Neural progenitor cell (in vitro differentiated cells): ENCODE measurements at places on chromosomes 16 and 17.

DNA sequence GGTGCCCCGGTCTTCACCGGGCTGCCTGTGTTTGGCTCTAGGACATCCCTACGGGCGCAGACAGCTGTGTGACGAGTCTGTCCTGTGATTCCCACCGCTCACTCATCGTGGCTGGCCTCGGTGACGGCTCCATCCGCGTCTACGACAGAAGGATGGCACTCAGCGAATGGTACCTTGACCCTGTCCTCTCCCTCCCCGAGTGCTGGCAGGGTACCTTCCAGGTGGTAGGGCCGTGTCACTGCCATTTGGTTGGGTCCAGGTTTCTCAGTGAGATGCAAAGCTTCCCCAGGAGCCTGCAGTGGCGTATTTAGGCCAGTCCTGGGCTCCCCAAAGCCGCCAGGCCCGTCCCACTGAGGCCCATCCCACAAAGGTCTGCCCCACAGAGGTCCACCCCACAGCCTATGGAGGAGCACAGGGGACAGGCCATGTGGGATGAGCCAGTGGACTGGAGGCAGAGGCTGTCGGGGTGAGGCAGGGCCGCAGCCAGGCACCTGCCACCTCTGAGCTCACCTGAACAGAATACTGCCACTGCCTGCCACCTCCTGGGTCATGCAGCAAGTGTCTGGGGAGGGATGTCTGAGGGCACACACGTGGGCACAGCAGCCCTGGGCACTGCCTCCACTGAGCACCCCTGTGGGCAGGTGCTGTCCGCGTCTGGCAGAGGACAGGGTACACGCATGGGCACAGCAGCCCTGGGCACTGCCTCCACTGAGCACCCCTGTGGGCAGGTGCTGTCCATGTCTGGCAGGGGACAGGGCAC, 31.4 kb upstream of the CHMP6 start:
- DNase-seq, result no peak

DNA sequence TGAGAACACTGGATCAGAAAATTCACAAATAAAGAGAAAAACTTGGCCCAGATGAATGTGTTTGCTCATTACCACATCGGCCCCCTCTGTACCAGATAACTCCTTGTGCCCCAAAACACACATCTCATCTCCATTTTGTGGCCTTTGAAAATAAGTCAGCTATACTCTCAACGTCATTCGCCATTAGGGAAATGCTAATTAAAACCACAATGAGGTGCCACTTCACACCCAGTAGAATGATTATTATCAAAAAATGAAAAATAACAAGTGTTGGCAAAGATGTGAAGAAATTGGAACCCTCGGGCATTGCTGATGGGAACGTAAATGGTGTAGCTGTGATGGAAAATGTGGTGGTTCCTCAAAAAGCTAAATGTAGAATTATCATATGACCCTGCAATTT, 34.6 kb upstream of the AKTIP start:
- no peak for DNase-seq

DNA sequence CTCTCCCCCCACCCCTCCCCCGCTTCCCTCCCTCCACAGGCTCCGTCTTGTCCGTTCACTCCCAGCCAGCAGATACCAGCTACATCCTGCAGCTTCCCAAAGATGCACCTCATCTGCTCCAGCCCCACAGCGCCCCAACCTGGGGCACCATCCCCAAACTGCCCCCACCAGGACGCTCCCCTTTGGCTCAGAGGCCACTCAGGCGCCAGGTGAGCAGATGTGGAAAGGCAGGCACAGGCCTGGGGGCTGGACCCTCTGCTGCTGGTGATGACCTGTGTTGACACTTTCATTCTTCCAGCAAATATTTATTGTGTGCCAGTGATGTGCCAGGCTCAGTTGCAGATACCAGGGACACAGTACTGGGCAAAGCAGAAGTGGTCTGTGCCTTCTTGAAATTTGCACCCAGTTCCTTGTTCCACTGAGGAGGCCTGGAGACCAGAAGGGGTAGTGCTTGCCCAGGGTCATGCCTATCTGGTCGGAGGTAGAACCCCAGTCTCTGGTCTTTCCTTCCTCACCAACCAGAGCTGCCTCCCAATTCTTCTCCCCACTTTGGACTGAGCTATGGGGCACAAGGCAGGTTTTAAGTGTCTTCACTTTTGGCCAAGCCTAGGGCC, 10.3 kb upstream of the ABCC3 start:
- DNase-seq, result no peak

DNA sequence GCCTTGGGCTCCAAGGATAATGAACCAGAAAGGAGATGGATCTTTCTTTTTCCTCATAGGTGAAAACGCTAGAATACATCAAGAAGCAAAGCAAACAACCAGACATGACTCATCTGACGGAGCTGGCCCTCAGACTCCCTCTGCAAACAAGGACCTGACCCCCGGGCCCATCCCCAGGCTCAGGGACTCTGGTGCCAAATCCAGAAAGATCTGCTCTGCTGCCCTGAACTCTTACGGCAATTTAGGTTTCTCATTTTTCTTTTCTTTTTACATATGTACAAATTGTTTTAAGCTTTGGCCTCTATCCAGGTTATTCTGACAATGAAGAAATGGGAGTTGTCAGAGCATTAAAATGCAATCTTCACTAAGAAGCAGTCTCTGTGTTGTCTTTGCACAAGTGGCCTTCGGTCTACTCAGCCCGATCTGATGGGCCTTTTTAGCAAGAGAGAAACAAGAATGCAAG, 17.7 kb downstream of the KNOP1 start:
- DNase-seq, result no peak

- no peak for DNase-seq
These were observed 45.2 kb downstream of the MFSD11 start for GRCh38 chr17:76783146-76783545.

GRCh38 chr16:70520612-70521297, 2.6 kb downstream of the COG4 start:
- DNase-seq, result no peak

DNA sequence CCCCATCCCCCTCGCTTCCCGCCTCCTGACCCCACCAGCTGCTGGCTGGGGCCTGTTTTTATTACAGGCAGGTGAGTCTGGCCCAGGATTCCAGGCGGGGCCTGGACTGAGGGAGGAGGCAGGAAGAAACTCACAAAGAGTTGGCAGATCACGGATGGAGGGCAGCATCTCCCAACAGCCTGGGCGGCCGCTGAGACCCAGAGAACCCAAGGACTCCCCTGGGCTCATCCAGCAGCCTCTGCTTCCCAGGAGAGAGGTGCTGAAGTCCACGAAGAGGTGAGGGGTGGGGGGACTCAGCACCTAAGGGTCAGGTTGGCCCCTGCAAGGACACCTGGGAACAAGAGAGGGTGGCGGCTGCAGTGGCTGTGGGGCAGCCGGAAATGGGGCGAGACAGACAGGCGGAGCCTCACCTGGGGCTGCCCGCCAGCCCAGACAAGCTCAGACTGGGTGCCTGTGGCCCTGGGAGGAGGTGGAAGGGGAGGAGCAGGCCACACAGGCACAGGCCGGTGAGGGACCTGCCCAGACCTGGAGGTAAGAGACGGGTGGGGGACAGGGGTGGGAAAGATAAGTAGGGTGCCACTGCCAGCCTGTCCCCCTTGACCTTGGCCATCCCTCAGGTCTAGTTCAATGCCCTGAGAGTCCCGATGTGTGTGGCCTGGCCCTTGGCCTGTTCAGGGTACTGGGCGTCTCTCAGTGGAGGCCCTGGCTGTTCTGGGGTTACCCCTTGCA, 8.7 kb upstream of the ADGRG1 start:
- DNase-seq, result no peak

GRCh38 chr16:2902337-2903130, 9.2 kb upstream of the FLYWCH1 start:
- DNase-seq, result no peak

GRCh38 chr16:63896383-63897109, 1225.3 kb downstream of the CDH11 start:
- DNase-seq, result no peak

DNA sequence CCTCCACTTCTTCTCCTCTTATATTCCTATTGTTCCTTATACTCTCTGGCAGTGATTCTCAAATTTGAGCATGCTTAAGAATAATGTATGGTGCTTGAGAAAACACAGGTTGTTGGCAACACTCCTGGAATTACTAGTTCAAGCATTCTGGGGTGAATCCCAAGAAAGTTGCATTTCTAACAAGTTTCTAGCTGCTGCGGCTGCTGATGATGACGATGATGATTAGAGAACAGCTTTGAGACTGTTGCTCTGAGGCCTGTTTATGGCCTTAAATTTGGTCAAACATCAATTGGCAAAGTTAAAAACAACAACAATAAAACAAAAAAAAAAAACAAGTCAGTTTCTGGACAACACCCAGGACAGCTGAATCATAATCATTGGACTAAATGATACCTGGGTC, 961.9 kb downstream of the CDH11 start:
- DNase-seq, result no peak

DNA sequence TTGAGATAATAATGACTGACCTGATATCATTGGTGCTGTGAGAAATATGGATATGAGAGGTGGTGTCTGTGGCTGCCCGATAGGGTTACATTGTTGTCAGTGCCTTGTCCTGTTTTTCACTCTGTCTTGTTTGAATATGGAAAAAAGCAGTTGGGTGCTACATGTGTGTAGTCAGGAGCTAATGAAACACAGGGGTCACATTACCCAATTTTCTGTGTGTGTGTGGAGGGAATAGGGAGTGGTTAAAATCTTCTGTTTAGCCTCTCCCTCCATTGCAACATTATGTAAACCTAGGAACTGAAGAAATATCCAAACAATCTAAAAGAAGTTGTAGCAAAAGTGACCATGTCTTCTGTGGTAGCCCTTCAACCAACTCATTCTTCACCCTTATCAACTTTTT, 527.7 kb upstream of the SOX9 start:
- DNase-seq, result no peak

DNA sequence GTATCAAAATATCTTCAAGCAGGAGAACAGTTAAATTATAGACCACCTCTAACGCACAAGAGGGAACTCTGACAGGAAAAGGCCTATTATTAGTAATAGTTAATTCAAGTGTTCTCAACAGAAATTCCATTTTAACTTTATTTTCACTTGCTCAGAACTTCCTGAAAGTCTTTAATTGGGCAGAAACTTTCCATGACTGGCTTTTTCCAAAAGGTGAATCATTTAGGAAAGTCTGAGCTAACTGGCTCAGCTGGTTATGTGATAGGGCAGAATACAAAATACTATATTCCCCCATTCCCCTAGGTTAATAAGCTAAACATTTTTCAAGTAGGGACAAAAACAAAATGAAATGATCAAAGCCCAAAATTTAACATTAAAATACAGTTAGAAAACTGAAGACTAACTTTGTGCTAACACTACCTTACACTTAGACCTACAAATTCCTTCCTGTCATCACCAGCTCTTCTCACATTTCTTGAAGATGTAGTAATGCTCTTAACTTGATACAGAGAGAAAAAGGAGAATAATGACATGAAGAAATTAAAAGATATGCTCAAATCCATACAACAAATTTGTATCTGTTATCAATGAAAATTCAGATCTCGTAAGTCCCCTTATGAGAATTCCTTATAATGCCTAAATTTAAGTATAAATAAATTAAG, 31.0 kb downstream of the CFDP1 start:
- no peak for DNase-seq

DNA sequence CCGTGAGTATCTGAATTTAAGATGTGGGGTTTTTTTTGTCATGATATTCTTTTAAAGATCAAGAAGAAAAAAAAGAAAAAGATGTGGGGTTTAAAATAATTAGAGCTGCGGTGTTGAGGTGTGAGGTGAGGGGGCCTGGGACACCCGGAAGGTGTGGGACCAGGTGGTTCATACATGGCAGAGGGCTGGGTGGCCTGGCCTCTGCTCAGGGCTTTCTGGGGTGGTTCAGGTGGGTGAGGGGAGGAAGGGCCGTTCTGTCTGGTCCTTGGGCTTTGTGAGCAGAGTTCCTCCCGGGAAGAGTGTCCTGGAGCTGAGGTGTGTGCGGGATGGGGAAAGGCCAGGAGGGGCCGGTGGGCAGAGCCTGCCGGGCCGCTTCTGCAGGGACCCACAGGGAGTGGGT, 5.0 kb downstream of the PRSS27 start:
- DNase-seq, result no peak

- DNase-seq, result peak; percentile 79
These were observed 660 bp downstream of the RHBDF1 start for GRCh38 chr16:71540-72401.

- peak; percentile 76 for DNase-seq
These were observed 154.5 kb downstream of the CBLN1 start for GRCh38 chr16:49127103-49127502.

DNA sequence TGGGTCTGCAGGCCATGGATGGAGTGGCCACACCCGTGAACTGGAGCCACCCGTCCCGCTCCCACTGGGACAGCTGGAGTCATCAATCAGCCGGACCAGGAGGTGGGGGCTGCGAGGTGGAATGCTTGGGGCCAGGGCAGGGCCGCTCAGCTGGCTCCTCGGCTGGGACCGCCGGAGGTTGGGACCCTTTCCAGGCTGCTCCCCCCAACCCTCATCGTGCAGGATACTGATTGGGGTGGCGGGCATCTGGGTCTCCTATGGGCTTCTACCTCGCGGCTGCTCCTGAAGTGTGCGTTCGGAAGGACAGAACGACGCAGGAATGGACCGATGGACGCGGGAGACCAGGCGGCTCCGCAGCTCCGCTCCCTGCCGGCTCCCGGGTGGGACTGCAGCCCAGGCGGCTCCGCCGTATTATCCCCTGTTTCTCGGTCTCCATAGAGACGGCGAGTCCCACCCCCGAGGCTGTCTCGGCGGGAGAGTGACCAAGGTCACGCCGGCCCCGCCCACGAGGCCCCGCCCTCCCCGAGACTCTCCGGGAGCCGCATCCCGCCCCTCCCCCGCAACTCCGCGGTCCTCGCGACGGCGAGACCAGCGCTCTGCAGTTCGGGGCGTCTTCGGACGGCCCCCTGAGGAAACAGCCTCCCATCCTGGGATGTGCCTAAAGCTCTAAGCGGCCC, at the start of gene TPPP3:
TSS of gene TPPP3 (minus strand) at position 388 of the 677 bp plus-strand sequence. CDS start 2,387 bp downstream, outside the sequence.
- peak; percentile 87 for DNase-seq

GRCh38 chr17:42282478-42283080, 5.7 kb upstream of the STAT5A start:
- DNase-seq, result no peak

GRCh38 chr17:38592487-38592886, 13.3 kb downstream of the SRCIN1 start:
- no peak for DNase-seq

- peak; percentile 95 for DNase-seq
These were observed 1.2 kb downstream of the HCRT start for GRCh38 chr17:42183741-42184711.

GRCh38 chr17:19567216-19568015, 33.8 kb downstream of the SLC47A1 start:
- no peak for DNase-seq
